ENCODE measurements at places on chromosomes 3 and 15.

GRCh38 chr3:184662187-184662586 is 49.7 kb downstream of the MAGEF1 start:
- DNase-seq, result no peak

DNA sequence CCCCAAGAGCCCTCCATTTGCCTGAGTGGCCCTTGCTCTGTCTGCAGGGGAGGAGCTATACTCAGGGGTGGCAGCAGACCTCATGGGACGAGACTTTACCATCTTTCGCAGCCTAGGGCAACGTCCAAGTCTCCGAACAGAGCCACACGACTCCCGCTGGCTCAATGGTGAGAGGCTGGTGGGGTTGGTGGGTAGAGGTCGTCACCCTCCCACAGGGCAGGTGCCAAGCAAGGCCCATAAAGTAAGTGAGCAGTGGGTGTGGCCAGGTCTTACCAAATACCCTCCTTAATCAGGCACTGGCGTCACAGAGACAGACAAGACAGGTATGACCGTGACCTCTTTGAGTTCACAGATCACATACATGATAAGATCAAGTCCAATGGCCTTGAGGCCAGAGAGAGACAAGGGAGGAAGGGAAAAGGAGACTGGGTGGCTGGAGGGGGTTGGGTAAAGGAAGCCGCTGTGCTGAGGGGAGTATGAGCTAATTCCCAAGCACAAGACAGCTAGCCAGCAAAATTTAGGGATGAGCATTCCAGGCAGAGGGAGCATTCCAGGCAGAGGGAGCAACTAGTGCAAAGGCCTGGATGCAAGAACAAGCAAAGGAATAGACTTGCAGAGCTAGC is 2.5 kb downstream of the SEMA3B start:
- no peak for DNase-seq

DNA sequence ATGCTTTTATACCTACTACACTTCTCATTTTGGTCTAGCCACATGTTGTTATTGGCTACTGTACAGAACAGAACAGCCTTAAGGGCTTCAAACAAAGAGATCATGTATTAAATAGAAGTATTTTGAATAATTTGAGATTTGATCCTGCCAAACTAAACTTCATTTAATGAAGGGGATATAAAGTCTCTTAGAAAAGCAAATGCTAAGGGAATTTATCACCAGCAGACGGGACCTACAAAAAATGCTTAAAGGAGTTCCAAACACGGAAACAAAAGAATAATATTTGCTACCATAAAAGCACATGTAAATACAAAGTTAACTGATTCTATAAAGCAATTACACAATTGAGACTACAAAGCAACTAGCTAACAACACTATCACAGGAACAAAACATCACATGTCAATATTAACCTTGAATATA is 23.6 kb upstream of the FMN1 start:
- DNase-seq, result no peak

DNA sequence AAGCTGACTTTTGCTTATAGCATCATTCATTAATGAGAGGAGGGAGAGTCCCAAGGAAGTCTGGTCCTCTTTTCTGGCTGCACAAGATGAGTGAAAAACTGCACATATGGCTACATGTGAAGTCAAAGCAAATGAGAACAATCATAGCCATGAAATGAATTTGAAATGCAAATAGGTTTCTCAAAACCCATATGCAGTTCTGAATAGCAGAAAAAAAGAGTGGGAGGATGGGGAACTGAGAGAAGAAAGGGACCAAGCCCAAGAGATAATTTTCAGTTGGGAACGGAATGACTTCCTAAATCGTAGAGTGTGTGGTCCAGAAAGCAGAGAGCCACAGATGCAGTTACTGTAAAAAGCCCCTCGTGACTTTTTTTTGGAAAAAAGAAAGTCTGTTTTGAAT is 66.3 kb downstream of the GTPBP8 start:
- DNase-seq, result no peak

- DNase-seq, result no peak
Observed at GRCh38 chr15:77830051-77830468, 197.3 kb upstream of the LINGO1 start.

- no peak for DNase-seq
Observed at GRCh38 chr3:168671091-168671490, 575.4 kb upstream of the GOLIM4 start.

DNA sequence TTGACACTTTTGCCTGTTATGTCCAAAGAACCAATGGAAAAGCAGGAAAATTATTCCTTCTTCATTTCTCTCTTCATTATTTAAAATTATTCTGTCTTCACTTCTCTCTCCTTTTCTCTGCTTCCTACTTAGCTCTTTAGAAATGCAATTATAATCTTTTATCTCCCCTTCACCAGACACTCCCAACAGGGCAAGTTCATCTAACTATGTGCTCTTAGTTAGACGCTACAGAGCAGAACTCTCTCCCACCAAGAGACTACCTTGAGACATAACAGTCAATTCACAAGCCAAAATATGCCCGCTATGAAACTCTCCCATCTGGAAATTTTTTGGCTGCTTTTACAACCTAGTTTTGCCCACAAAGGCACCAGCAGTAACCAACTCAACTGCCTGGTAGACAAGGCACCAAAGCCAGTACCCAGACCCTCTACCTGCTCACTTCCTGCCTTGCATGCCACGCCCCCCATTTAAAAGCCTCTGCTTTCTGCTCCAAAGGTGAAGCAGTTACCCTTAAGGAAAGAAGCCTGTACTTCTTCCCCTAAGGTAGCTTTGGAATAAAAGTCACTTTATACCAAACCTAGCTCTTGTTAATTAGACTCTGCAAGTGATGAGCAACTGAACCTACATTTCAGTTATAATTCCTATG is 28.1 kb downstream of the CCRL2 start:
- no peak for DNase-seq

DNA sequence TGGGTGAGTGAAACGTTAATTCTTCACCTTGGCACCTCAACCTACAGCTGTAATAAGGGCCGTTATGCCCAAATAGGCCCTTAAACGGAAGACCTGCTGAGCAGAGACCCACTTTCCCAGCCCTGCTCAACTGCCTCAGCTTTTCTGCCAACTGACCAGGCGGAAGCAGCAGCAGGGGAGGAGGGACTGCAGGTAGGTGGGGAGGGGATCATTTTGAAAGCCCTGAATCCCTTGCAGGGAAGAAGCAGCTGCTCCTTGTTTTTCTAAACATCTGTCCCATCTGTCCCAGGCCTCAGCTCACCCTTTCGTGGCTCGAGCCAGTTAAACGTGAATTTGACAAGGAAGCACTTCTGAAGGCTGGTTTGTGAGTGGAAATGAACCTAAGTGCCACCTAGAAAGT is 978 bp upstream of the CMC1 start:
- DNase-seq, result no peak

GRCh38 chr3:130800829-130801228 is 54.2 kb upstream of the PIK3R4 start:
- no peak for DNase-seq

- no peak for DNase-seq
Observed at GRCh38 chr3:195057716-195058115, 213.2 kb downstream of the XXYLT1 start.

DNA sequence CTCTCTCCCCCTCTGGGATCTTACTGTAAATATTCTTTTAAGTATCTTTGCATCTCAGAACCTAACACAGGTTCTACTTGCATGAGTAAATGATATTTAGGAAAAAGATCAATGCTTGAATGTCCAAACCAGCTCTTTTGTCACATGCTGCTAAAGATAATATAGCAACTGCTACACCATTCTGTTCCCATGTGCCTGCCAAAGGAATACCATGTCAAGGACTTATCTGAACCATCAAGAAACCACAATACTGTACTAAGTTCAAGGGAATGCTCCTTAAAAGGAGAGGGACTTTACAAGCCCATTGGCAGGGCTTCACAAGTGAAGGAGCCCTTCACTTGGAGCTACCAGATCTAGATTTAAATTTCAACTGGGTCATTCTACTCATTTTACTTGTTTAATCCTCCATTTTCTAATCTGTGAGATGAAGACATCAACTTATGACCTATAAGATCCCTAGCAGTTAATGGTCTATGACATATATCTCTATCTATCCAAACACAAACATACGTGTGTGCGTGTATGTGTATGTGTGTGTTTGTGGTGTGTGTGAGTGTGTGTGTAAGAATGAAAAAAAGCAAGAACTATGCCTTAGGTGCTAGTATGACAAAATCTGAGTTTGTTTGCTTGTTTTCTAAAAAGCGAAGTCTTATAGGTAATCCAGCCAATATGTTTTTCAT is 13.0 kb upstream of the SEC62 start:
- DNase-seq, result no peak

- no peak for DNase-seq
Observed at GRCh38 chr3:123724306-123724705, 139.5 kb upstream of the HACD2 start.

DNA sequence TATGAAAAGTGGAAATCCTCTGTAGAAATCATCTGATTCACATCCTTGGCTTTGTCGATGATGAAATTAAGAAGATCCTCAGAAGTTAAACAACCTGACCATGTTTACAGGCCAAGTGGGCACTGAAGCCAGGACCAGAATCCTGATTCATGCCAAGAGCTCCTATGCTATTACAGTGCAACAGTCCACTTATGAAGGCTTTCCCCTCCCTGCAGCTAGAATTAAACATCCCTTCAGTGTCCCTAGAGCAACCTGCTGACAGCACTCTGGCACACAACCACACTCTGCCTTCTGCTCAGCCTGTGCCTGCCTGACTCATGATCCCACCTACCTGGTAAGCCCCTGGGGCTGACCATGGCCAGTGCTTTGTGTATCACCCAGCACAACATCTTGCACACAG is 33.8 kb downstream of the TXNRD3 start:
- DNase-seq, result no peak

GRCh38 chr15:70854666-70854976 is 664 bp upstream of the LARP6 start:
- no peak for DNase-seq

- no peak for DNase-seq
Observed at GRCh38 chr3:78035131-78035641, 995.3 kb downstream of the ROBO2 start.

- DNase-seq, result no peak
Observed at GRCh38 chr3:120526011-120526870, 69.9 kb upstream of the NDUFB4 start.

DNA sequence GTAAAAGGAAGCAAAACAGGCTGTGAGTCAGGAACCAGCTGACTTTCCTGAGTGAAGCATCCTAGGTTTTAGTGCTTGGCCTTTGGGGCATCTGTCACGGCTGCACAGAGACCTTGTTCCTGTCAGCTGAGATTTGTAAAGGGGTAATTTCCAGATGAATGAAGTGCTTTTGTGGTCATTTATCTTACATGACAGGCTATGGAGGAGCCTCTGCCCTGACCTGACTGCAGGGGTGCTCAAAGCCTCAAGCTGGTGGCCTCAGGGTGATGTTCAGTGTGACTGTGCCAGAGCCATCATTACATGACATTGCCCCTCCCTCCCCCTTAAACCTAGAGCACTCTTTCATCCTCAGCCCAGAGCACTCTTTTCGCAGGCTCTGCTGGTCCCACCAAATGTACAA is 132.5 kb downstream of the ARNT2 start:
- no peak for DNase-seq
